ENCODE measurements at places on chromosomes 11 and 22.
A peak's percentile ranks its signal among the peaks of the same experiment; 100 is the strongest.

GRCh38 chr11:111911563-111912401 is at the start of gene CRYAB:
CRYAB (minus strand) TSS chr11:111911770; CDS start chr11:111911724, 46 bp downstream.
- DNase-seq: no peak

DNA sequence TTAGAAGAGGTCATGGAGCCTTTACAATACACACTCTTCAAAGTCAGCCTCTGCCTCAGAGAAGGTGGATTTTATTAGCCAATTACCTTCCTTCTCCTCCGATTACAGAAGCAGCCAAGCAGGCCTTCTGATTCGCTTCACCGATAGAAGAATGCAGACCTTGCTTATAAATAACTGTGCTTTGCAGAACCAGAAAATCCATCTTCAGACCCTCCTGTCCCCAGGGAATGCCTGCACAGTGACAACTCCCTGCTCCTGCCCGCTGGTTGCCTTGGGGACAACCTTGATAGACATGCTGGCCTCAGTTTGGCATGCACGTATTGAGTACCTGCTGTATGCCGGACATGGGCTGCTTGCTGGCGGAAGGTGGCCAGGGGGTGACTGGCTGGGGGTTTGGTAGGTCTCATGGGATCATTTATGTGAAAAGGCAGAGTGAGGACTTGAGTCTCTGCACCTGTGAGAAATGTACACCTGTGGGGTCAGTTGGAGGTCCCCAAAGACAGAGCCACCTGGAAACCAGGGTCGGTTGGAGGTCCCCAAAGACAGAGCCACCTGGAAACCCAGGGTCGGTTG is 1238.7 kb downstream of the BRD1 start:
- no peak for DNase-seq

- DNase-seq: no peak
Measured at GRCh38 chr22:20648306-20648903, 125.5 kb upstream of the SERPIND1 start.

GRCh38 chr22:46145361-46145851 is 4.9 kb upstream of the PPARA start:
- no peak for DNase-seq

DNA sequence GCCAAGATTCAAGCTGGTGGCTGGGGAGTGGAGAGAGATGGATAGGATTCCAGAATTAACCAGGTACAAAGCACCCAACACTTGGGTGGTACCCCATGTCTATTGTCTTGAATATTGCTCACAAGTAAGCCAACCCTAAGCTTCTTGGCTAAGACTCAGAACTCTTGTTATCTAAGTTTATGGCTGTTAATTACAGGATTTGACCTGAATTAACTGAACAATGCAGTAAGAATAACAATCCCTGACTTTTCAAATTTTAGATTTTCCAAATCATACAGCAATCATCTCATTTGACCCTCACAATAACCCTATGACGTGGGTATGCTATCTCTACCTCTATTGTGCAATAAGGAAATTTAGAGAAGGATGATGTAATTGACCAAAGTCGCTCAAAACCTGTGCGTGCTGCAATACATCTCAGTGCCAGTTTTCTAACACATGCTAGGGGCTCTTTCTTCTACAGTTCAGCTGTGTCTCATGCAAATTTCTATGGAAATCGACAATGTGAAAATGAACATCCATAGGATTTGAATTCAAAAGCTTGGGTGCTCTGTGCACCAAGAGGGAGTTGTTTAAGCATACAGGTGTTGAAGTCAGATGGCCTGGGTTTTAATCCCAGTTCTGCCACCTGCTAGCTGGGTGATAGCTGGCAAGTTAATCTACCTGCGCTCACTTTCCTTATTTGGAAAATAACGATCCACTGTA is 40.1 kb upstream of the APLNR start:
- no peak for DNase-seq

DNA sequence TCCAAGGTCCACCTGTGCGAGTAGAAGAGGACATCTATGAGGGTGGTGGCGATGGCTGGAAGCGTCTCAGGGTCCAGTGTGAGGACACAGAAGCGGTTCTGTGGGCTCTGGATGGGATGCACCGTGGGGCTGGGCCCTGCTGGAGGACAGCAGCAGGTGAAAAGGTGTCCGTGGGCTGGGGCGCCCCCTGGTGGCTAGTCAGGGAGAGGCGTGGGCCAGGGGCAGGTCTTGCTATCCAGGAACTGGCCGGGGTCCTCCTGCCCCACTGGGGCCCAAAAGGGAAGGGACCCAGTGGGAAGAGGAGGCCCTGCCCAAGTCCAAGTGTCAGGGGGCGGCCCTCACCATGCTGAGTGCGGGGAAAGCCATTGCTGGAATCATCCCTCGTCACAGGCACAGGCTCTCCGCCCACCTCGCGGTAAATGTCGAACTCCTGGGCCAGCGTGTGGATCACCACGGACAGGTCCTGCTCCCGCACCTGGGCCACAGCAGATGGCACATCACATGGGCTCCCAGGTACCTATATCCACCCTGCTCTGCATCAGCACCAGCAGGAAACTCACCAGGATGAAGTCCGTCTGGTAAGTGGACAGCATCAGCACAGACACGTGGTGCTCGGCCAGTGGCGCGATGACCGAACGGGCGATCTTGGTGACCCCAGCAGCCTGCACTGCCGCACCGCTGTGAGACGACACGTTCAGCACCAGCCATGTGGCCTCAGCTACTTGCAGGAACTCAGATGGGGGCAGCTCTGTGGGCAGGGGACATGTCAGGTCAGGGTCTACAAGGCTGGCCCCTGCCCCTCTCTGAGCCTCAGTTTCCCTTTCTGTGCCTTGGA is 2.3 kb downstream of the CASTOR1 start:
- DNase-seq: peak; percentile 79

GRCh38 chr22:20981787-20982562 is at the start of gene LZTR1:
LZTR1 (plus strand) TSS chr22:20982297; CDS start chr22:20982372, 75 bp downstream.
- peak; percentile 52 for DNase-seq

GRCh38 chr11:66426314-66426713 is 5.5 kb downstream of the NPAS4 start:
- DNase-seq: no peak

DNA sequence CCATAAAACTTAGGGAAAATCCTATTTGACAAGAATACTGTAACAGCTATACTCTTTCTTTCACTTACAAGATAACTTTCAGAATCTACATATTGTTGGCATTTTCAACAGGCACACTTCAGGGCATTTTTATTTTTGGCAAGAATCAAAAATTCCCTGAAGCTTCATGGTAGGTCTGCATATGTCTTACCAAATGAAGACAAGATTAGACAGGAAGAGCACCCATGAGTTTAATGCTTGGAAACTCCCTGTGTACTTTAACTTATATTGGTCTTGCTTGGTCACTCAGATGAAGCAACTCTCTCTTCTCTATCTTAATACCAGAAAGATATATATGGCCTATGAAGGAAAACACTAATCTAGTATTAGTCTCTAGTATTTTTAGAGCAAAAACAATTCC is 137.7 kb downstream of the ATG16L2 start:
- DNase-seq: no peak

DNA sequence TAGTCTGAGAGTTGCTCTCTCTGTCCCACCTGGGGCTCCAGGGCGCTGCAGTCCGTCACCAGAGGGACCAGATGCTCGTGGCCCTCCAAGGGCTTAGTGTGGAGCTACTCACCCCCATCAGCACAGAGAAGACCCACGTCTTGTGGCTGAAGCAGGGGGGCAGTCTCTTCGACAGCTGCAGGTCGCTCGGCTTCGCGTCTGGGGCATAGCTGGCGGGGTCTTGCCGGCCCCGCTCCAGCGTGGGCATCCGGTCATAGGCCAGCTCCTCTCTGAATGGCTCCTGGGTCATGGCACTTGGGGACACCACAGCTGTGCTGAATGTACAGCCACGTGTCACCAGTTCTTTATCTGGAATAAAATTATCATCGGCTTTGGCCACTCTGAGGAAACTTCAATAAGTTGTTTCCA is 608 bp downstream of the MLC1 start:
- DNase-seq: no peak

- no peak for DNase-seq
Measured at GRCh38 chr11:3177931-3178330, 12.8 kb upstream of the OSBPL5 start.

DNA sequence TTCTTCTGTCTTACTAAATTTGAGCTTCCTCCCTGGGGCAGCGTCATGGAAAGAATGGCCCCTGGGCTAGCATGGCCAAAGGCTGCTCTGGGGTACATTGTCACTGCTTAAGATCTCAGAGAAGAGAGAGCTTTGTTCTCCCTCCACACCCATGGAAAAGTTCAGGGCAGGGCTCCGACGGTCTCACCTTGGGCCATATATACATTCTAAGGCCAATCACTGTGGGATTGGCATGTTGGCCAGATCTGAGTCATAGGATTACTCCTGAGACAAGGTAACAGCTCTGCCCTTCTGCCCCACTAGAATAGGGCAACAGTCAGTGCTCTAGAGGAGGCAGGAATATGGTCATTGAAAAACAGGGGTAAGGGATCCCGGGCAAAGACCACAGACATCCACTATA is 56.2 kb downstream of the BUD13 start:
- DNase-seq: no peak

GRCh38 chr22:28044546-28045173 is 125.6 kb upstream of the PITPNB start:
- no peak for DNase-seq

GRCh38 chr11:85827748-85828639 is 17.1 kb upstream of the SYTL2 start:
- DNase-seq: no peak

GRCh38 chr11:115897707-115898106 is 393.5 kb upstream of the CADM1 start:
- DNase-seq: no peak

DNA sequence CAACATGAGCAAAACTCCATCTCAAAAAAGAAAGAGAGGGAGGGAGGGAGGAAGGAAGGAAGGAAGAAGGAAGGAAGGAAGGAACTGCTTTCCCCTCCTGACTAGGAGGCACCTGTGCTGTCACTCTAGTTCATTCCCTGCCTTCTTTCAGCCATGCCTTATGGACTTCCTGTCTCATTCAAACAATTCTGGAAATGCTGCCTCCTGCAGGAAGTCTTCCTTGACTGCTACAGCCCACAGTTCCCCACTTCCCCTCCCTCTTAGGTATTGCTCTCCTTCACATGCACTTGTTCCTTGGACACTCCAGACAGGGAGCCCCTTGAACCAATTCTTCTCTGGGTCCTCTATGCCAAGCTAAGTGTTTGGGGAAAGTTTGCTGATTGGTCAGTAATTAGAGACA is 31.6 kb upstream of the WNT11 start:
- no peak for DNase-seq

GRCh38 chr22:17792299-17792698 is 18.0 kb upstream of the BID start:
- DNase-seq: no peak

DNA sequence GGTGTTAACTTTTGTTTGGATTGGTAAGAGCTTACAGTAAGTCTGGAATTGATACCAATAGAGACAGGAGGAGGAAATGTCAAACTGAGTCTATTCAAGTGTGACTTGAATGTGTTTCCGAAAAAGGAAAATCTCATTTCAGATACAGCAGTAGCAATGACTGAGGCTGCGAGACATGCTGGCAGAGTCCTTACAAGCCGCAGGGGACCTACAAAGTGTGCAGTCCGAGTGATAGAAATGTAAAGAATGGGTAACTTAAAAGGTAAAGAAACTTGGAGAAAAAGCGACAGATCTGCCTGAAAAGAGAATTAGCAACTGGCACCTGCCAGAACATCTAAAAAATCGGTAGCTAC is 444 bp downstream of the CWF19L2 start:
- DNase-seq: no peak

GRCh38 chr22:38073150-38074130 is 10.5 kb downstream of the SLC16A8 start:
- no peak for DNase-seq

DNA sequence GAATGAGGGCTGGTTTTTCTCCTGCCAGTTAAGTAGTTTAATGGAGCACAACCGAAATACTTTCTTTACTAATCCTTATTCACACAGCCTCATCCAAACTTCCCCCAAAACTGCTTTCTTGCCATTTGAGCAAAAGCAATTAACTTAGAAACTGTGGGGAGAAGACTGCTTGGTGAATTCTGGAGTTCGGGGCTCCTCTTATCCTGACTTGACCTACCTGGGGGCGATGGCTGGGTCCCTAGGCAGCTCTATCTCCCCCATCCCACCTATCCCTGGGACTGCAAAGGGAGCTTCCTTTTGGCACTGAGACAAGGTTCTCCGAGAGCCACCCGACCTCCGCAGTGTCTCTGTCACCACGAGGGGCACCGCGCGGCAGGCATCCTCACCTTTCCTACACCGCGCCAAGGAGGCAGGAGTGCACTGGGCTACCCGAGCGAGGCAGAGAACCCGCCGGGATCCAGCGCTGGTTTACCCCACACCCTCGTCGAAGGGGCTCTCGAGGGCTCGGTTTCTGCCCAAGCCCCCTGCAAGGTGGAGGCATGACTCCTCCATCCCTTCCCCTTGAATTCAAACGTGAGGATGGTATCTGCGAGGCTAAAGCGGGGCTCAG is 759 bp downstream of the DESI1 start:
- peak; percentile 32 for DNase-seq

- no peak for DNase-seq
Measured at GRCh38 chr11:57214494-57214893, 22.6 kb downstream of the APLNR start.

DNA sequence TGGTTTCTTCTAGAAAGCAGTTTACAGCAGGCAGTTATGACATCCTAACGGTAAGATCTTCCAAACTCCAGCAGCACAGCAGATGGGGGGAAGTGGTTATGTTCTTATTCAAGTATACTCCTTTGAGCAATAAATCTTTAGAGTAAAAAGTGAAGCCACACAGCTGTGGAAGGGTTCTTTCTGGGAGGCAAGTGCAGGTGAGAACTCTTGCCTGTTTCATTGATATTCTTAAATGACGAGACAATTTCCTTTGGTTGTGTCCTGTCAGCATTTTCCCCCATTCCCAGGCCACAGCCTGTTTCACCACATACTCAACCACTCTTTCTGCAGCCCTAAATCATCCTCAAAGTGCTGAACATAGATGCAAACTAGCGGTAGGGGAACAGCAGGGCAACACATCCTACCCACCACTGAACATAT is 207.3 kb upstream of the MTNR1B start:
- no peak for DNase-seq

DNA sequence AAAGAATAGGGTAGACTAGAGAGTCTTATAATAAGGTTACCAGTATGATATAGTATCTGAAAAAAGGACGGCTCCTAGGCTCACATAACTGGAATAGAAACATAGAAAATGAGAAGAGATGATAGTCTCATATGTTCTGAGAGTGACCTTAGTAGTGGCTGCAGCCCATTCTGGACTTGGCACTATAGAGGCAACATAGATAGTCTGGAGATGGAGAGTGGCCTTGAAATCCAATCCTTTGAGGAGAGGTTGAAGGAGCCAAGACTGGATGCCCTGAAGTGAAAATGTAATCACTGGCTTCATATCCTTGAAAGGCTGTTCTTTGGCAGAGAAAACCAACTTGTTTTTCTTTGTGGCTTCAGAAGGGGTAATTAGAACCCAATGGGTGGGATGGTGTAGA is 81.1 kb downstream of the STIM1 start:
- DNase-seq: no peak
